ENCODE measurements at places on chromosomes 3 and 15. TPM values are rescaled to one million over a fixed set of nuclear protein-coding genes. Genes with fewer than 3 reads are reported as not detected.

- H3K27me3 ChIP-seq, result no peaks in the 10 kb centered on the region
- H3K36me3 ChIP-seq, result peaks cover 50% of the 10 kb centered on the region
- peak overlapping the region; percentile 44 for H3K27ac ChIP-seq
- H3K4me1 ChIP-seq, result peaks cover 82% of the 10 kb centered on the region
- H3K4me3 ChIP-seq, result no peak overlapping the region
Measured at GRCh38 chr15:77010312-77010686, 15.4 kb downstream of the PSTPIP1 start.

DNA sequence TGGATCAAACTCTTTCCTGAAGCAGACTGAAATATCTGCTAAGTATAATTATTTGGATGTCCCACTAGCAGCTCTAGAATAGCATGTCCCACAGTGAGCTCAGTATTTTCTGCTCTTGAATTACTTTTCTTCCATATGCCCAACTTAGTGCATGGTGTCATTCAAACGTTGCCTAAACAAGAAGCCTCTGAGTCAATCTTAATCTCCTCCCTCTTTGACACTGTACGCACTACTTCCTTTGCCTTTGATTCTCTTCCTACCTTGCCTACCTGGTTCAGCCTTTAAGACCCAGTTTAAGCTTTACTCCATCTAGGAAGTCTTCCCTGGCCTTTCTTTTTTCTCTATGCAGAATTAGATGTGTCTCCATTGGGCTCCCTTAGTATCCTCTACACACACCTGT lies 54.5 kb downstream of the SEC22A start:
- H3K27ac ChIP-seq, result no peak overlapping the region
- H3K27me3 ChIP-seq, result no peaks in the 10 kb centered on the region
- H3K4me3 ChIP-seq, result no peak overlapping the region
- H3K4me1 ChIP-seq, result no peaks in the 10 kb centered on the region

- H3K27ac ChIP-seq, result peak overlapping the region; percentile 95
- DNase-seq, result peak; percentile 31
- peaks cover 47% of the 10 kb centered on the region for H3K4me1 ChIP-seq
- no peaks in the 10 kb centered on the region for H3K27me3 ChIP-seq
Measured at GRCh38 chr3:52982839-52983238, 63.0 kb downstream of the SFMBT1 start.

Gene ADAMTS17
- total RNA-seq, result 0.49 TPM

GRCh38 chr15:79539401-79539800 lies 107.3 kb downstream of the MINAR1 start:
- H3K36me3 ChIP-seq, result no peaks in the 10 kb centered on the region
- no peak overlapping the region for H3K4me3 ChIP-seq
- H3K4me1 ChIP-seq, result no peaks in the 10 kb centered on the region
- no peak overlapping the region for H3K27ac ChIP-seq
- H3K27me3 ChIP-seq, result peaks cover 6% of the 10 kb centered on the region

Gene NTRK3
- total RNA-seq, result 0.88 TPM

- peaks cover 9% of the 10 kb centered on the region for H3K4me1 ChIP-seq
- H3K4me3 ChIP-seq, result peak overlapping the region; percentile 68
- peaks cover 33% of the 10 kb centered on the region for H3K27me3 ChIP-seq
- no peaks in the 10 kb centered on the region for H3K36me3 ChIP-seq
- H3K27ac ChIP-seq, result peak overlapping the region; percentile 8
Measured at GRCh38 chr3:134374791-134375581, 739 bp upstream of the AMOTL2 start.

Gene SLCO3A1
- total RNA-seq, result 5.6 TPM

- H3K27me3 ChIP-seq, result peaks cover 30% of the 10 kb centered on the region
- DNase-seq, result peak; percentile 42
- no peak overlapping the region for H3K4me3 ChIP-seq
- H3K4me1 ChIP-seq, result peaks cover 24% of the 10 kb centered on the region
- H3K36me3 ChIP-seq, result no peaks in the 10 kb centered on the region
Measured at GRCh38 chr3:194072097-194072428, 63.9 kb upstream of the HES1 start.

DNA sequence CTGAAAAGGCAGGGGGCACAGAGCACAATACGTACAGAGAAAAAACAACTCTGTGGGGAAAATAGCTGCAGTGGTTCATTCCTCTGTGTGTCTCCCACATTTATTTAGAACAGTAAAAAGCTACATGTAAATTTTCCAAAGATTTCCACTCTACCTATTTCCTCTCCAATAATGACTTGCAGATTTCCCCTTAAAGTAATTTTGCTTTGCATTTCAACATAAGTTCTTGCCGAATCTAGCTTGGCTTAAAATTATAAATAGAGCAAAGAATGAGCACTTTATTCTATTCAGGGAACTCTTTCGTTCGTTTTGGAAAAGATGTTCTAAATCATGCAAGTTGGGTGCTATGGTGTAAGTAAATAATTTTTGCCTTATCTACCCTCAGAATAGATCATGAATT lies 58.2 kb upstream of the NR2E3 start:
- DNase-seq, result no peak
- no peak overlapping the region for H3K4me3 ChIP-seq
- no peaks in the 10 kb centered on the region for H3K36me3 ChIP-seq
- no peaks in the 10 kb centered on the region for H3K4me1 ChIP-seq
- no peak overlapping the region for H3K27ac ChIP-seq

DNA sequence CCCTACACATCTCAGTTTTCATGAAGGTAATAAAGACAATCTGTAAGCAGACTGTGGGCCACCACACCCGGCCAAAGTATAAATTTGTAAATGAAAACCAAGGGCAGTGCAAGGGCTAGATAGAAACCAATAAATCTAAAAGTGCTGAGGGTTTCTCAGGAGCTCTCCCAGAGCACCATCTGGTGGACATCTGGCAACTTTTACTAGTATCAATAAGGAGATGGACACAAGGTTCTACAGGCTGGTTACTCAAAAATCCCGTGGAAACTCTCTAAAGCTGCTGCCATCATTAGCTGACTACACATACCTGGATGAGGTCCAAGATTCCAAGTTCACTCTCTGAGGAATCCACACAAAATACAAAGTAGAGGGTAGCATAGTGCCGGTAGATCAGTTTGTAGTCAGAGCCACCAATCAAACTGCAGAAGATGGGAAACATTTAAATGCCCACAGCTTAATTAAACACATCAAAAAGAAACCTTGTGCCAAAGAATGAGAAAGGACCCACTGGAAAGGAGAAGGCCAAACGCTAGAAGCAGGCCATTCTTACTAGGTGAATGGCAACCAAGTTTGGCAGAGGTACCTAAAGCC lies 5.5 kb downstream of the AP3S2 start:
- DNase-seq, result no peak
- H3K27me3 ChIP-seq, result no peaks in the 10 kb centered on the region
- peak overlapping the region; percentile 35 for H3K27ac ChIP-seq
- H3K4me3 ChIP-seq, result no peak overlapping the region
- peaks cover 22% of the 10 kb centered on the region for H3K36me3 ChIP-seq

DNA sequence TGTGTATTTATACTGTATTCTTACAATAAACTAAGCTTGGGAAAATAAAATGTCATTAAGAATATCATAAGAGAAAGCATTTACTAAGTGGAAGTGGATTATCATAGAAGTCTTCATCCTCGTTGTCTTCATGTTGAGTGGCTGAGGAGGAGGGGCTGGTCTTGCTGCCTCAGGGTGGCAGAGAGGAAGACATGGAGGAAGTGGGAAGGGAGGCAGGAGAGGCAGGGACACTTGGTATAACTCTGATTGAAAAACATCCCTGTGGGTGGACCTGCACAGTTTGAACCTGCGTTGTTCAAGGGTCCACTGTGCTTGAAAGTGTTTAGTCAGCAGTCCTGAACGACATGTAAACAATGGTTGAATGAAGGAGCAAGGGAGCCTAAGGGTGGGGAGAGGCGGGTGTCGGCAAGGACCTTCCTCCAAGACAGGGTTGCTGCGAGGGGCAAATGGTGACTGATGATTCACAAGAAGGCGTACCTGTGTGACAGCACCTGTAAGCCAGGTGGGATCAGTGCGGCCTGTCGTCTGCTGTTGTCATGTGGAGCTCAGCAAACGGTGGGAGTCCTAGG lies 103.8 kb upstream of the KLF13 start:
- DNase-seq, result no peak
- peaks cover 12% of the 10 kb centered on the region for H3K4me1 ChIP-seq
- no peaks in the 10 kb centered on the region for H3K36me3 ChIP-seq
- no peak overlapping the region for H3K4me3 ChIP-seq
- no peaks in the 10 kb centered on the region for H3K27me3 ChIP-seq

GRCh38 chr3:186002884-186003472 lies 65.2 kb upstream of the TRA2B start:
- no peak overlapping the region for H3K27ac ChIP-seq
- peaks cover 12% of the 10 kb centered on the region for H3K4me1 ChIP-seq
- peak; percentile 24 for DNase-seq

Gene SNX4
- total RNA-seq, result 36.2 TPM

DNA sequence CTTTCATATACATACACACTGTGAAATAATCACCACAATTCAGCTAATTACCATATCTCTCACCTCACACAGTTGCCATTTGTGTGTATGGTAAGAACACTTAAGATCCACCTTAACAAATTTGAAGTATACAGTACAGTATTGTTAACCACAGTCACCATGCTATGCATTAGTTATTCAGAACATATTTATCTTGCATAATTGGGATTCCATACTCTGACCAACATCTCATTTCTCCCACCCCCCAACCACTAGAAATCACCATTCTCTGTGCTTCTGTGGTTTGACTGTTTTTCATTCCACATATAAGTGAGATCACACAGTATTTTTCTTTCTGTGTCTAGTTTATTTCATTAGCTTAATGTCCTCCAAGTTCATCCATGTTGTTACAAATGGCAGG lies 247.7 kb upstream of the CTNNB1 start:
- H3K4me1 ChIP-seq, result no peaks in the 10 kb centered on the region
- no peak for DNase-seq
- H3K27ac ChIP-seq, result no peak overlapping the region
- peaks cover 17% of the 10 kb centered on the region for H3K27me3 ChIP-seq
- H3K36me3 ChIP-seq, result no peaks in the 10 kb centered on the region
- H3K4me3 ChIP-seq, result no peak overlapping the region

DNA sequence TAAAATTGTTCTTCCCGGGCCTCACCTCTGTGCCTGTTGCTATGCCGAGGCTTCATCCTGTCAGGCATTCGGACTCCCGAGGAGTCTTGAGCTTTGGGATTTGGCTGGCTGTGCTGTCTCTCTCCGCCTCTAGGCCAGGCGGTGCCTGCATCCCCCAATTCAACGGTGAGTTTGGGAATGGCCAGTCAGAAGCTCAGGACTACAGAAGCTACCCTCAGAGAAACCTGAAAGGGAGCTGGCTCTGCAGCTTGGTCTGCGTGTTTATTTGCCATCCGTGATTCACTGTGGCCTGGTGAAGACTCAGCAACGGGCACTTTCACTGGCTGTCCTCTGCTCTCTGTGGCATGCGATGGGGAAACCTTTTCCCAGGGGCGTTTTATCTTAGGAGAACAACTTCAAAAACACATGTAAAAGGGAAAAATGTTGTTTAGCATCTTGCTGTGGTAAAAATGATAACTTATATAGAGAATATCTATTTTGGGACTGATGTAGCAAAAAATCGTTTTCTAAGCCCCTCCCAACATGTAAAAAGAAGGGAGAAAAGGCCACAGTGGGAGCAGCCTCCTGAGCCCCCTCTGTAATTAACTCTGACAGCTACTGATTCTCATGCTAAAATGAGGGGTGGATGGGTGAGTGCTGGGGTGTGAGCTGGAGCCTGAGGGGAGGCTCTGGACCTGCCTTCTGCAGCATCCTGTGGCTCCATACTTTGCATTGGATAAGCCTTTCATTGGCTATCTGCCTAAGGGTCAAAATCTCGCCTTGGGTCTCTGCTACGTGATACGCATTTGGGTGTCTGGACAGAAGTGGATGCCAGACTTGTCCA lies 103.4 kb upstream of the KLHL25 start:
- H3K36me3 ChIP-seq, result no peaks in the 10 kb centered on the region
- peaks cover 38% of the 10 kb centered on the region for H3K27me3 ChIP-seq
- DNase-seq, result no peak

Gene CP
- total RNA-seq, result not detected

DNA sequence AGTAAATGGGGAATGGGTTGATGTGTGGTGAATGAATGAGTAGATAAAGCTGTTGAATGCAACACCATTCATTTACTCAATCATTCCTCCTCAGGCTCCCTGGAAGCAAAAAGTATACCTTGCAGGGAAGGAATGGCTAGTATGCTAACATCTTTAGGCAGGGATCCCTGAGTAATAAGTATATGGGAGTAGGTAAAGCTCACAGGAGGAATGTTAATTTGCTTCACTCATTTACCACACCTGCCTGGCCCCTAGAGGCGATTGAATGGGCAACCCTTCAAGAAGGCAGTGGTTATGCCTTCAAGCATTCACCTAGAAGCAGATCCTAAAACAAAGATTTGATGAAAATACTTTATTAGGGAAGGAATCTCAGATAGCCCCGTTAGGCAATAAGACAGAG lies 208.7 kb upstream of the GADL1 start:
- no peaks in the 10 kb centered on the region for H3K36me3 ChIP-seq
- peaks cover 40% of the 10 kb centered on the region for H3K4me1 ChIP-seq
- no peaks in the 10 kb centered on the region for H3K27me3 ChIP-seq
- no peak overlapping the region for H3K27ac ChIP-seq
- no peak overlapping the region for H3K4me3 ChIP-seq
- no peak for DNase-seq

GRCh38 chr3:38950581-38950980 lies 101.2 kb downstream of the SCN11A start:
- no peaks in the 10 kb centered on the region for H3K36me3 ChIP-seq
- DNase-seq, result no peak
- no peak overlapping the region for H3K27ac ChIP-seq

DNA sequence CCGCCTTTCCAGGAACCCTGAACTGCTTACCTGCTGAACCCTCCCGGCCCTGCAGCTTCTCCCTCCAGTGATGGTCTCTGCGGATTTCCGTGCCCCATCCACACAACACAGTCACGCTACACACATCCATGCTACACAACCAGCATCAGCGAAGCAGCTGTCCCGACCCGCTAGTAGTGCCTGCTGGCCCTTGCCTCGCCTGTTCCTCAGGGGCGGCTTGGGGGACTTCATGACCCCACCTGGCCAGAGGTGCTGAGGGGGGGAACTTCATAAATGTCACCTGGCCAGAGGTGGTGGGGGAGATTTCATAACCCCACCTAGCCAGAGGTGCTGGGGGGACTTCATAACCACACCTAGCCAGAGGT lies 530 bp upstream of the TUBGCP5 start:
- no peak for DNase-seq
- peaks cover 13% of the 10 kb centered on the region for H3K4me1 ChIP-seq
- H3K27me3 ChIP-seq, result no peaks in the 10 kb centered on the region
- peaks cover 5% of the 10 kb centered on the region for H3K36me3 ChIP-seq
- peak overlapping the region; percentile 82 for H3K27ac ChIP-seq
- H3K4me3 ChIP-seq, result peak overlapping the region; percentile 81

- no peaks in the 10 kb centered on the region for H3K36me3 ChIP-seq
- no peak overlapping the region for H3K4me3 ChIP-seq
- no peak for DNase-seq
- H3K27ac ChIP-seq, result no peak overlapping the region
- peaks cover 14% of the 10 kb centered on the region for H3K4me1 ChIP-seq
- H3K27me3 ChIP-seq, result peaks cover 1% of the 10 kb centered on the region
Measured at GRCh38 chr15:43126356-43126755, 7.0 kb upstream of the TMEM62 start.

GRCh38 chr3:435161-435560 lies 238.6 kb downstream of the CHL1 start:
- no peak for DNase-seq
- no peak overlapping the region for H3K27ac ChIP-seq
- H3K4me1 ChIP-seq, result no peaks in the 10 kb centered on the region
- H3K4me3 ChIP-seq, result no peak overlapping the region
- no peaks in the 10 kb centered on the region for H3K27me3 ChIP-seq
- no peaks in the 10 kb centered on the region for H3K36me3 ChIP-seq

Gene LEKR1
- total RNA-seq, result 0.53 TPM
